ENCODE measurements at places on chromosomes 1 and 21. TPM values are rescaled to one million over a fixed set of nuclear protein-coding genes. Genes with fewer than 3 reads are reported as not detected.

Gene FCGR2B
- total RNA-seq = 1.3 TPM

DNA sequence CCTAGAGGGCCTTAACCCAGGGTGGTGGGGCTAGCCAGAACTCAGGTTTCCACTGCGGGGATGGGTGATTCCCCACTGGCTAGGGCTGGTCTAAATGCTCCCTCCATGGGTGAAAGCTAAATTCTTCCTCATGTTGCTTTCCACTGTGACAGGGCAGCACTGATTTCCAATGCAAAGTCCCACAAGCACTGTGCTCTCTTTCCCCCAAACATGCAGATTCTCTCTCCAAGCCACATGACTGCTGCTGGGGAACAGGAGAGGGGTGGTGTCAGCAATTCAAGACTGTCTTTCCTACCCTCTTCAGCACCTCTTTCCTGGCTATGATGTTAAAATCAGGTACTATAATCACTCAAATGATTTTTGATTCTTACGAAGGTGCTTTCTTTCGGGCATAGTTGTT, 215.5 kb downstream of the RWDD3 start:
- H3K4me1 ChIP-seq = no peaks in the 10 kb centered on the region
- H3K27ac ChIP-seq = no peak overlapping the region
- no peaks in the 10 kb centered on the region for H3K27me3 ChIP-seq
- H3K36me3 ChIP-seq = no peaks in the 10 kb centered on the region

Gene DYNLT5
- not detected for total RNA-seq

DNA sequence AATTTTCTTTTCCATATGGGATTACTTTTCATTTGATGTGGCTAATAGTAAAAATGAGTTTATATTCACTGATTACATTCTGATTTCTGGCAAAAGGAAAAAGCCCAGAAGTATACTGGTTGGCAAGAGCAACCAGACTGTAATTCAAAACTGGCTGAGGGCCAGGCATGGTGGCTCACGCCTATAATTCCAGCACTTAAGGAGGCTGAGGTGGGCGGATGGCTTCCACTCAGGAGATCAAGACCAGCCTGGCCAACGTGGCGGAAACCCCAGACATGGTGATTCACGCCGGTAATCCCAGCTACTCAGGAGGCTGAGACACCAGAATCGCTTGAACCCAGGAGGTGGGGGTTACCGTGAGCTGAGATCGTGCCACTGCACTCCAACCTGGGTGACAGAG, 14.5 kb downstream of the SYT11 start:
- no peak overlapping the region for H3K4me3 ChIP-seq
- peak; percentile 35 for DNase-seq
- no peak overlapping the region for H3K27ac ChIP-seq
- no peaks in the 10 kb centered on the region for H3K27me3 ChIP-seq
- no peaks in the 10 kb centered on the region for H3K4me1 ChIP-seq
- no peaks in the 10 kb centered on the region for H3K36me3 ChIP-seq

Gene MYBPH
- not detected for total RNA-seq

DNA sequence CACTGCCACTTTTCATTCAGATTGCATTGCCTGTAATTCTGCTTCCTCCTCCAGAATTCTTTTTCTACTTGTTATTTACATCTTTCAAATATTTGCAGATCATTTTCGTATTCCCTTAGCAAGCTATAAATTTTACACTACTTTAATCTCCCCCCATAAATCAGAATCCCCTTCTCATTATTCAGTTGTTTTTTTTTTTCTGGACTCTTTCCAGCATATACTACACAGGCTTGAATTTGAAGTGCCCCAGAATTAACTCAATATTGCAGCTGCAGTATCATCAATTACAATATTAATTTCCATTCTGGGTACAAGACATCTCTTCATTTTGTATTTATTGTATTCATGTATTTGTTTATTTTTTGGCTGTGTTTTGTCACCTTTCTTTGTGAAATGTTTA, 1494.3 kb downstream of the AMY1C start:
- no peaks in the 10 kb centered on the region for H3K4me1 ChIP-seq
- H3K27ac ChIP-seq = no peak overlapping the region
- H3K27me3 ChIP-seq = no peaks in the 10 kb centered on the region
- H3K36me3 ChIP-seq = no peaks in the 10 kb centered on the region

Gene PDE9A
- 37.5 TPM for total RNA-seq

Data from colonic mucosa (tissue), 4 donors.